Endothelial cell (in vitro differentiated cells): ENCODE measurements at places on chromosomes 12 and 14. TPM values are rescaled to one million over a fixed set of nuclear protein-coding genes. Genes with fewer than 3 reads are reported as not detected.

DNA sequence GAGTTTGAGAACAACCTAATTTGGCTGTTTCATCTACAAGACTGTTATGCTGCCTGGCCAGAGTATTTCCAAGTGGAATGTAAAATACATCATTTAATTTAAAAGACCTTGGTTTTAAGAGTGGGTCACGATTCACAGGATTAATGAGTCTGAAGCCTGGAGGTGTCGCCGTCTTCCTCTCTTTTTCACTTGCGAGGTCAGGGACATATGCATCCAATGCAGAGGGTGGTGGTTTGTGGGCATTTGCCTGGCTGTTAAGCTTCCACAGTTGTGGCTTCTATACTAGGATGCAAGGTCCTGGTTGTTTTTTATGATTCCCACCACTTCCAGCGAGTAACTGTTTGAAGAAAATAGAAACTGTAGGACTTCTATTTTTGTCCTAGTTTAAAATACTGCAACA is 22.8 kb upstream of the RASSF3 start:
- DNase-seq, result no peak
- no peak overlapping the region for H3K4me3 ChIP-seq
- no peaks in the 10 kb centered on the region for H3K27me3 ChIP-seq
- no peak overlapping the region for H3K27ac ChIP-seq

- no peaks in the 10 kb centered on the region for H3K36me3 ChIP-seq
- peaks cover 1% of the 10 kb centered on the region for H3K27me3 ChIP-seq
- no peak for DNase-seq
- H3K4me1 ChIP-seq, result peaks cover 9% of the 10 kb centered on the region
- H3K4me3 ChIP-seq, result no peak overlapping the region
- H3K27ac ChIP-seq, result no peak overlapping the region
Observed at GRCh38 chr14:56899829-56900228, 89.5 kb upstream of the OTX2 start.

LRP1-AS gene
- total RNA-seq, result 0.46 TPM

GRCh38 chr12:6249580-6249979 is 49.4 kb downstream of the CD9 start:
- H3K27me3 ChIP-seq, result peaks cover 2% of the 10 kb centered on the region
- no peaks in the 10 kb centered on the region for H3K4me1 ChIP-seq
- H3K4me3 ChIP-seq, result no peak overlapping the region
- H3K36me3 ChIP-seq, result no peaks in the 10 kb centered on the region

- no peaks in the 10 kb centered on the region for H3K36me3 ChIP-seq
- H3K4me3 ChIP-seq, result no peak overlapping the region
- no peak for DNase-seq
- H3K4me1 ChIP-seq, result peaks cover 3% of the 10 kb centered on the region
- no peak overlapping the region for H3K27ac ChIP-seq
Observed at GRCh38 chr12:69405566-69405865, 46.0 kb downstream of the YEATS4 start.

- peaks cover 6% of the 10 kb centered on the region for H3K27me3 ChIP-seq
- H3K4me3 ChIP-seq, result no peak overlapping the region
Observed at GRCh38 chr12:8692573-8692972, 5.2 kb upstream of the RIMKLB start.

DNA sequence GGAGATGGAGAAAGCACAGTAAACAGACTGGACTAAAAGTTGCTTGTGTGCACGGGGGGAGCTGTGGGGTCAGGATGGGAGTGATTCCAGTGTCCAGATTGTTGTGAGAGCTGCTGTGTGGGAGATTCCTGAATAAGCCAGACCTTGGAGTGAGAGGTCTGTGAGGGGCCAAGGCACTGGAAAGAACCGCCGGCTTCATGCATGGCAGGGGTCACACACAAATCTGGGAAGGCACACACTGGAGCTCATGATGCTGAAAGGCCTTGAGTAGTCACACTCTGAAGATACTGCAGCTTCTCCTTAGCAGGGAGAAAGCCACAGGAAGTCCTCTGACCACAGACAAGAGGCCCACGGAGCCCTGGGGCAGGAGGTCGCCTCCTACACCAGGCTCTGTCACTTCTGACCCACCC is 23.1 kb downstream of the ADCY6 start:
- no peaks in the 10 kb centered on the region for H3K4me1 ChIP-seq
- no peak for DNase-seq
- H3K27me3 ChIP-seq, result peaks cover 4% of the 10 kb centered on the region

DNA sequence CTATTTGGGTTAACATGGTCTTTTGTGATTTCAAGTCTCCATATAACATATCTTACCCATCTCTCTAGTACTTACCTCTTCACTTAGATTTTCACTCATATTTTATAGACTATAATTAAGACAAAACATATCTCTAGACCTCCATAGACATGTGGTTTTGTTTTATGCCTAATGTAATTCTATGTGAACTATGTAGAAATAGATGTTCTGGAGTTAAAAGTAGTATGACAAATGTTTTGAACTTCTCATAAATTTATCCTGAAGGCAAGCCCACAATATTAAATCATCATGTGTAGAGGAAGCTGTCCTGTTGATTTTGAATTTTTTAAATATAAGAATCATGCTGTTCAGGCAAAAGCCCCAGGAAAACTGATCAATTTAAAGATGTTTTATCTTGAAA is 169.2 kb downstream of the SYT1 start:
- no peaks in the 10 kb centered on the region for H3K36me3 ChIP-seq
- H3K4me3 ChIP-seq, result no peak overlapping the region
- no peak overlapping the region for H3K27ac ChIP-seq
- DNase-seq, result no peak
- H3K27me3 ChIP-seq, result peaks cover 2% of the 10 kb centered on the region

DNA sequence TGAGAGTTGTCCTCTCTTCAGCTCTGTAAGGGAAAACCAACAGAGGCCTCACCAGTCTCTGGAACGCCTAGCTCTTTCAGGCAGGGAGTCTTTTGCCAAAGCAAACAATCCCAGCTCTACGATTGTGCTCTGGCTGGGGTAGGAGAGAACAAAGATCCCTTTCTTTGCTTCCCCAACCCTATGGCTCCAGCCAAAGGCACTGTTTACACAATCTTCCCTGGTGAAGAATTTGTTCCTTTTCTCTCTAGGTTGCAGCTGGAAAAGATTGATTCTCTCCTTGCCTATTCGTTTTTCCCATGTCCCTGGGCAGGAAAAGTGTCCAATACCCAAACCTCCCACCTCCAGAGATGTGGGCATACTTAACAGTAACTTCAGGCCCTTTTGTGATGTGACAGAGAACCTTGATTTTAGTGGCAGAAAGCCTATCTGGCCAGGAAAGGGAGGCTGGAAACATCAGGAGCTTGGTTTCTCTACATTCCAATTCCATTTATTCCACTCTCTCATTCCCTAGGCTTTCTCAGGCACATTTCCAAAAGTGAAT is 16.8 kb downstream of the ATP5MC2 start:
- peaks cover 17% of the 10 kb centered on the region for H3K36me3 ChIP-seq
- H3K27me3 ChIP-seq, result no peaks in the 10 kb centered on the region
- peak overlapping the region; percentile 86 for H3K27ac ChIP-seq
- H3K4me3 ChIP-seq, result no peak overlapping the region

- H3K27me3 ChIP-seq, result no peaks in the 10 kb centered on the region
- no peaks in the 10 kb centered on the region for H3K36me3 ChIP-seq
- no peak overlapping the region for H3K4me3 ChIP-seq
- no peak for DNase-seq
Observed at GRCh38 chr12:66776974-66777373, 98.1 kb upstream of the GRIP1 start.

DNA sequence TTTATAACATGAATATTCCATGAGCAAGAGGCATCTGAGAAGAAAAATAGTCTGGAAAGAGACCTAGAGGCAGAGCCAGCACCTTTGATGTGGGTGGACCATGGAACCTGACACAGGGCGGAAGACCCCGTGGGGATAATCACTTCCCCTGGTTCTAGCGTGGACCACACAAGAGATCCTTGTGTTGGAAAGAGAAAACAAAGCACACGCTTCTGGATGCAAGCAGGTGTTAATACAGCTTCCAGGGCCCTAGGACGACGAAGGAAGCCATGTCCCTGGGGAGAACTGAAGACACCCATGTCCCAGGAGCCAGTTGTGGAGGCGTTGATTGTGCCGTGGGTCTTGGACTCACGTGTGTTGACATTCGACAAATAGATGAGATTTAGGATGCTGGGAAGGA is 102.9 kb downstream of the ADGRD1 start:
- H3K4me1 ChIP-seq, result no peaks in the 10 kb centered on the region
- no peaks in the 10 kb centered on the region for H3K36me3 ChIP-seq
- peaks cover 4% of the 10 kb centered on the region for H3K27me3 ChIP-seq
- no peak overlapping the region for H3K27ac ChIP-seq
- no peak for DNase-seq

DNA sequence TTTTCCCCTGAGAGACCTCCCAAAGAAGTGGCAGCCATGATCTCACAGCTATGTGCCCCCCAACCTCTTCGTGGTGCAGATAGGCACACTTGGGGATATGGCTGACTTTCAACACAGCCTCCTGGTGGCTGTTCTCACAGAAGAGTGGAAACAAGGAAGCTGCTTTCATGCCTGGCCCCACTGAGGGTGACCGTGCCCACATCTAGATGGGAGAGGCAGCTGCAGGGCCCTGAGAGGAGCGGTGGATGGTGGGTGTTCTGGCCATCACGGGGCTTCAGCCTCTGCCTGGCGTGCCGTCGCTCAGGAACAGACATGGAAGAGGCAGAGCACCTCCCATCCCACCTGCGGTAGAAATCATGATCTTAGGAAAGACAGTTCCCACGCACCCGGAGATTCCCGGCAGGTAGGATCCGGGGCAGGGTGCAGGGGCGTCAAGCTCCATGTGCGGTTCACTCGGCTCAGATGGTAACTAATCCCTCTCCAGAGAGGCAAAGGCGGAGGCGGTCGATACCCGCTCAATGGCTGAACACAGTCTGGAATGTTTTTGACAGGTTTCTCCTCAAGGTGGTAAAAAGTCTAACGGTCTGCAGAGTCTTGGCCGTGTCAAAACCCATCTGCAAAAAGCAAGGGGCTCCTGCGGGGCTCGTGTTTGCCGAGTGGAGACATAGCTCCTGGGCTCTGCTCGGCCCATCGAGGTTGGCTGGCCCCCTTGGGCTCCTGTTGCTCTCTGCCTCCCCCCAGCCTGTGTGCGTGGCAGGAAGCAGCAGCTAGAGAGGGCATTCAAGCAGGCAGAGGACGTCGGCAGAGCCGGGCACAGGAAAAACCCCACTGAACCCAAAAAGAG is 225.2 kb upstream of the RTL1 start:
- H3K27me3 ChIP-seq, result peaks cover 8% of the 10 kb centered on the region
- no peak for DNase-seq
- peaks cover 4% of the 10 kb centered on the region for H3K36me3 ChIP-seq
- peaks cover 13% of the 10 kb centered on the region for H3K4me1 ChIP-seq
- no peak overlapping the region for H3K27ac ChIP-seq
- no peak overlapping the region for H3K4me3 ChIP-seq

- DNase-seq, result no peak
- no peaks in the 10 kb centered on the region for H3K27me3 ChIP-seq
- H3K4me3 ChIP-seq, result no peak overlapping the region
- H3K4me1 ChIP-seq, result peaks cover 6% of the 10 kb centered on the region
- H3K27ac ChIP-seq, result no peak overlapping the region
- no peaks in the 10 kb centered on the region for H3K36me3 ChIP-seq
Observed at GRCh38 chr14:42633504-42634095, 1026.9 kb downstream of the LRFN5 start.

- no peaks in the 10 kb centered on the region for H3K27me3 ChIP-seq
- H3K36me3 ChIP-seq, result peaks cover 8% of the 10 kb centered on the region
- H3K4me1 ChIP-seq, result peaks cover 36% of the 10 kb centered on the region
- H3K4me3 ChIP-seq, result no peak overlapping the region
- peak overlapping the region; percentile 87 for H3K27ac ChIP-seq
- no peak for DNase-seq
Observed at GRCh38 chr12:29238822-29239291, 89.8 kb downstream of the FAR2 start.

TEAD4 gene
- 120 TPM for total RNA-seq

DNA sequence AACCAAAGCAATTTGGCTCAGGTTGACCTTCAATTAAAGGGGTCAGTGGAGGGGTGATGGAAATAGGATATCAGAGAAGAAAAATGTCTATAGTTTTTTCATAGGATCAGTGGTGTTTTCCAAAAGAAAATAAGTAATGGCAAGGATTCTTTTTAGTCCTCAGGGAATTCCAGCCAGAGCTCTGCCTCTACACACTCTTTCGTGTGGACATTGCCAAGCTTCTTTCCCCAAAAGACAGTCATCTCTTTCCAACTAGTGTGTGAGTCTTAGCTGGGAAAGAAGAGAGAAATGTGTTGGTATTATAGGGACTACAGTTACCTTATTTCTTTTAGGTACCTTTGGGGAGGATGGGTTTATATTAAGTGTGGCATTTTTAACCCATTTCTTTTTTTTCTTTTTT is 46.5 kb downstream of the RBMS2 start:
- H3K36me3 ChIP-seq, result peaks cover 14% of the 10 kb centered on the region
- H3K27me3 ChIP-seq, result peaks cover 13% of the 10 kb centered on the region
- H3K4me1 ChIP-seq, result peaks cover 57% of the 10 kb centered on the region

DNA sequence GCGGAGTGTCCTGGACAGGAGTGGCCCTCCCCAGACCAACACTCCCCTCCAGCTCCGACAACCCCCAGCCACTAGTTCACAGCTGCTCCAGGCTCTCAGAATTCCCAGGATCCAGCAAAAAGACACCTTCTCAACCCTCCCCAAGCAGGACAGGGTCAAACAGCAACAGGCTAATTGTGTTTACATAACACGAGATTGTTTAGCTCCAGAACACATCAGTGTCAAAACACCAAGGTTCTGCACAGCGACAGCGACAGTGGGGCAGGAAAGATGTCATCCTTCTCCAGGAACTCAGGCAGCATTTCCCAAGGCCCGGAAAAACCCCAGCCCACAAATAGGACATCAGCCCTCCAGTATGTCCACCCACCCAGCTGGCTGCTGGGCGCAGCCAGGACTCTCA is 16.5 kb downstream of the ITPK1 start:
- H3K36me3 ChIP-seq, result peaks cover 3% of the 10 kb centered on the region
- H3K4me1 ChIP-seq, result peaks cover 23% of the 10 kb centered on the region
- H3K27me3 ChIP-seq, result peaks cover 8% of the 10 kb centered on the region
- DNase-seq, result no peak
- H3K4me3 ChIP-seq, result no peak overlapping the region

OTOGL gene
- total RNA-seq, result 0.31 TPM

KRT83 gene
- total RNA-seq, result not detected

TAS2R20 gene
- 1.7 TPM for total RNA-seq

DNA sequence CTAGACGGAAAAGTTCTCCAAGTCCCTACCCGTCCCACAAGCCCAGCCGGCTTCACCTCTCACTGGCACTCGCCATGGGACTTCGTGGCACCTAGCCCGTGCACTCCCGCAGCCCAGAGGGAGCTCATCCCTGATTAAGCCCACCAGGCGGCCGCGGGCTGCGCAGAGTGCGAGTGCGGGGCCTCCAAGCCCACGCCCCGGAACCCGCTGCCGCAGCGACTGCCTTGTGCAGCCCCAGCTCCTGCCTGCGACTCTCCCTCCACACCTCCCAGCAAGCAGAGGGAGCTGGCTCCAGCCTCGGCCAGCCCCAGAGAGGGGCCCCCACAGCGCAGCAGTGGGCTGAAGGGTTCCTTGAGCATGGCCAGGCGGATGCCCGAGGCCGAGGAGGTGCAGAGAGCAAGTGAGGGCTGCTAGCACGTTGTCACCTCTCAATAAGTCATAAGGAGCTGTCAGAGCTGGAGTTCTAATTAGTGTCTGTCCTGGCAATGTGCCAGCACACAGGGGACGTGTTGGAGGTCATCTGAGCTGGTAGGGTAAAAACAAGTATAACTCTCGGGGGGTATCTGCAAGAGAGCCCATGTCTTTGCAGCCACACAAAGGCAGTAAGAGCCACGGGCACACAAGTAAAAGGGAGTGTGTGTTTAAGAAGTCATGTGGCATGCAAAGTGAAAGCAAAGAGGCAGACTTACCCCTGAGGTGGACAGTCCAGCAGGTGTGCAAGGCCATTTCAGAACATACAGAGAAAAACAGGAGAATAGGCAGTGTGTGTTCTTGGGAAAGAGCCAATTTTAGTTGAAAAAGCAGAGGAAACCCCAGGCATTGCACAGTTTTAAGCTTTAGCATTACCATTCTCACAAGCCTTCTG is 27.1 kb upstream of the TMTC2 start:
- no peak overlapping the region for H3K27ac ChIP-seq
- peaks cover 2% of the 10 kb centered on the region for H3K27me3 ChIP-seq
- no peak overlapping the region for H3K4me3 ChIP-seq
- DNase-seq, result no peak
- H3K4me1 ChIP-seq, result no peaks in the 10 kb centered on the region
